EH (cell line): ENCODE measurements at places on chromosomes 11 and 22.

- DNase-seq = no peak
Measured at GRCh38 chr22:36208914-36209313, 7.3 kb upstream of the APOL4 start.

- DNase-seq = no peak
Measured at GRCh38 chr11:75505916-75506692, 19.6 kb downstream of the GDPD5 start.

GRCh38 chr11:24457985-24458384 lies 38.9 kb upstream of the LUZP2 start:
- no peak for DNase-seq

- peak; percentile 88 for DNase-seq
Measured at GRCh38 chr11:72072348-72072747, 8.0 kb downstream of the NUMA1 start.

- peak; percentile 29 for DNase-seq
Measured at GRCh38 chr22:22558972-22559603, at the start of gene PRAME. TSS of gene PRAME (minus strand) at chr22:22559265. CDS start at chr22:22556832, 2,433 bp downstream.
